ENCODE measurements at places on chromosomes 16 and 17.

DNA sequence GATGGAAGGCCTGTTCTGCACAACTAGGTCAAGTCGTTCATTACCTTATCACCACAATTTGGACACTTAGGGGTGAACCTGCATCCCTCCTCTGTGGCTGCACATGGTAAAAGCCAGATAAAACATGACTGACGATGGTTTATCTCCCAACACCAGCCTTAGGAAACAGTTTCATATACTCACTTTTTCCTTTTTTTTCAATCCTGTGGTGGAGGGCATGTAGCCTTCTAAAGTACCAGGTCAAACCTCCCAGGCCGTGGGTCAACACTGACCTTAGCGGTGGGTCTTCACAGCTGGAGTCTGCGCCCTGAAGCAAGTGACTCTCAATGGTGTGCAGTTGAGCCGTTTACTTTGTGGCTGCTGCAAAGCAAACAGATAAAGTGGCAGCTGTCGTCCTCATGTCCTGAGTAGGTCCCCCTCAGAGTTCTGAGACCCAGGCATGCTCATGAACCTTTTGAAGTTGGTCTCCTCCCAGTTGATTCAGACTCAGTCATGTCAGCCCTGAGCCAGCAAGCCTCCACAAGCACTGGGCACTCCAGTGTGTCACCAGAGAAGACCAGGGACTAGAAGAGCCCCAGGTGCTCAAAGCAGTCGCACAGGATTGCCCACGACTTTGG lies 5.9 kb downstream of the FAHD1 start:
- no peak for DNase-seq

- no peak for DNase-seq
These were observed 25.8 kb downstream of the PEMT start for GRCh38 chr17:17565471-17566339.

DNA sequence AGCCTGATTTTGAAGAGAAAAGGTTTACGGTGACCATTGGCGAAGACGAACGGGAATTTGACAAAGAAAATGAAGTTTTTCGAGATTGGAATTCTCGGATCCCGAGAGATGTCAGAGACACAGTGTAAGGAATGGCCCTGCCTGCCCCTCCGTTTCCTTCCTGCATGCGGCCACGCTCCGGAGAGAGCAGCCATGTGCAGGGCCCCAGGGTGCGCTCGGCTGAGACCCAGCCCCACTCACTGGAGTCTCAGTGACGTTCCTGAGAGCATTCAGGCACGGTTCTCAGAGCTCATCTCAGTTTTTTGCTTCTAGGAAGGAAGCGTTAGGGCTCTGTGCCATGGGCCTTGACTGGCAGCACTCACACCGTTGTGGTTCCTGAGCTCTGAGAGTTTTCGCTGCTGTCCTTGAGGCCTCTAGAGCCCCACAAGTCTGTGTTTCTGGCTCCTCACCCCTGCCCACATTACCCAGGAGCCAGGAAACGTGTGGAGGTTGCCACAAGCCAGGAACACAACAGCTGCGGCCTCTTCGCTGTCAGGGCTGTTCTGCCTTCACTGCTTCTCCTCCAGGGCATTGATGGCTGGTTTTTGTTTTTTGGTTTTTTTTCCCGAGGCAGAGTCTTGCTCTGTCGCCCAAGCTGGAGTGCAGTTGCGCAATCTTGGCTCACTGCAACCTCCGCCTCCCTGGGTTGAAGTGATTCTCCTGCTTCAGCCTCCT lies 29.8 kb downstream of the ZC3H18 start:
- no peak for DNase-seq

DNA sequence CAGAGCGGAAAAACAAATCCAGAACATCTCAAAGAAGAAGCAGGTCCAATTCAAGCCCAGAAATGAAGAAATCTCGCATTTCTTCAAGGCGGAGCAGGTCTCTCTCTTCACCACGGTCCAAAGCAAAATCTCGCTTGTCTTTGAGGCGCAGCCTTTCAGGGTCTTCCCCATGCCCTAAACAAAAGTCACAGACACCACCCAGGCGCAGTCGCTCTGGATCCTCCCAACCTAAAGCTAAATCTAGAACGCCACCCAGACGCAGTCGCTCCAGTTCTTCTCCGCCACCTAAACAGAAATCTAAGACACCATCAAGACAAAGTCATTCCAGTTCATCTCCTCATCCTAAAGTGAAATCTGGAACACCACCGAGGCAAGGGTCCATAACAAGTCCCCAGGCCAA lies 10.3 kb downstream of the SRRM2 start:
- DNase-seq: no peak

GRCh38 chr17:2485543-2485942 lies 26.1 kb downstream of the METTL16 start:
- no peak for DNase-seq
